Sigmoid colon (tissue), 7 donors: ENCODE measurements at places on chromosomes 7 and 10.

- peak; percentile 66 for DNase-seq
Observed at GRCh38 chr10:70890917-70891431, 2.6 kb upstream of the PCBD1 start.

DNA sequence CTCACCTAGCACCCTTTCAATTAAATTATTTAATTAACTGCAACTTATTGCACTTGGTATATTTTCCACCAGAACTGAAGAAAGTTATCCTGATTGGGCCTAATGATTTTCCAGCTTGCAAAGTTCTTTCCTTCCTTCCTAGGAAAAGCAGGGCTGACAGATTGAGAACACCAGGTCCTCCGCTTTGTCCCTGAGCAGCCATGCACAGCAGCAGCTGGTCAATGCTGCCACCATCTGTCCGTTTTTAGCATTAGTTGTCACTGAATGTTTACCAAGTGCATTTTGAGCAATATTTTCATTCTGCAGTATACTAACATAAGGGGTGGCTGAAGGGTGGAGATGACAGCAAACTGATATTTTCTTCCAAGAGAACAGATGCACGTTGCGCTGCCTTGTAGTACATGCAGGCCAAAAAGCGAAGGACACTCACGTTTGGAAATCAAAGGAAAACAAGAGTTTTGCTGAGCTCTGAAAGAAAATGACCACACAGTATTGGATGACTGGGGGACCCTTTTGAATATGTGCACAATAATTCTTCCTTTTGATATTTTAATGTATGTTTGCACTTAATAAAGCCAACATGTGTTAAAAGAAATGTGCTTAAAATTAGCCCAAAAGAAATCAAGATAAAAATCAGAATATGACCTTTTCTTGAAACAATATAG, 248.8 kb upstream of the PTN start:
- DNase-seq, result peak; percentile 80

- DNase-seq, result no peak
Observed at GRCh38 chr10:95864906-95865813, 42.6 kb upstream of the CC2D2B start.

- peak; percentile 14 for DNase-seq
Observed at GRCh38 chr7:140010194-140010895, 52.4 kb downstream of the PARP12 start.

GRCh38 chr10:51227897-51228713, 153.8 kb downstream of the PRKG1 start:
- DNase-seq, result no peak

- DNase-seq, result peak; percentile 97
Observed at GRCh38 chr10:86399879-86400704, 33.5 kb upstream of the GRID1 start.

DNA sequence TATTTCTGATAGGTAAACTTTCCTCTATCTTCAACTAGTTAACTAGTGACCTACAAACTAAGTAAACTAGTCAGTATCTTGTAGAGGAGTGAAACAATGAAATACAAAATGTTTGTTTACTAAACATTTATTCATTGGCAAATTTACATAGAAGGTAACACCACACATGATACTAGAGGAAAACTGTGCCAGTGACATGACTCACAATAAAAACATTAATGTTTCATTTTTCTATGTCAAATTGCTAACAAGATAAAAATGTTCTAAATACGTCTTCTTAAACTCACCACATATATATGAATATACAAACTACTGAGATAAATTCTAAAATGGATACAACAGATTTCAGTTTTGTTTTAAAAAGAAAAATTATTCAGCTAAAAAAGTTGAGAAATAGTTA, 471.3 kb downstream of the PARD3 start:
- DNase-seq, result no peak

DNA sequence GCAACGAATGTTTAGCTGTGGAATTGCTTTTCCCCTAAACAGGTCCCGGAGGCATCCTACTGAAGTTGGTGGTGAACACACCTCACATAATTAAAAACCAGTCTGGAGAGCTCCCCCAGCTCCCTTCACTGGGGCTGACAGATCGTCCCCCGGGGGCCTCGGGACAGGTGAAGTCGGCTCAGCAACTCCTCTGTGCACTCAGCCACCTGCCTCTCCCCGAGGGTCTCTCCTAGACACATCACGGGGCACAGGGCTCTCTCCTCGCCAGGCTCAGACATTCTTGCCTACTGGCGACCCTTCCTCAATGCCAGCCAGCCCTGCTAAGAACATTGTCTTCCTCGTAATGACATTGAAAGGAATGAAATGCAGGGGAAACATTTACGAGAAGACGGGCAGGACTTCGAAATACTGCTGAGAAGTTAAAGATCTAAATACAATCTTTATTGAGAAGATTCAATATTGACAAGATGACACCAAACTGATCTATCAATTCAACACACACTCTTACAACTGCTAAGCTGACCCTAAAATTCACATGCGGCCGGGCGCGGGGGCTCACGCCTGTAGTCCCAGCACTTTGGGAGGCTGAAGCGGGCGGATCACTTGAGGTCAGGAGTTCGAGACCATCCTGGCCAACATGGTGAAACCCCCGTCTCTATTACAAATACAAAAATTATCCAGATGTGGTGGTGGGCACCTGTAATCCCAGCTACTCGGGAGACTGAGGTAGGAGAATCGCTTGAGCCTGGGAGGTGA, 88.1 kb upstream of the DNAAF5 start:
- no peak for DNase-seq

DNA sequence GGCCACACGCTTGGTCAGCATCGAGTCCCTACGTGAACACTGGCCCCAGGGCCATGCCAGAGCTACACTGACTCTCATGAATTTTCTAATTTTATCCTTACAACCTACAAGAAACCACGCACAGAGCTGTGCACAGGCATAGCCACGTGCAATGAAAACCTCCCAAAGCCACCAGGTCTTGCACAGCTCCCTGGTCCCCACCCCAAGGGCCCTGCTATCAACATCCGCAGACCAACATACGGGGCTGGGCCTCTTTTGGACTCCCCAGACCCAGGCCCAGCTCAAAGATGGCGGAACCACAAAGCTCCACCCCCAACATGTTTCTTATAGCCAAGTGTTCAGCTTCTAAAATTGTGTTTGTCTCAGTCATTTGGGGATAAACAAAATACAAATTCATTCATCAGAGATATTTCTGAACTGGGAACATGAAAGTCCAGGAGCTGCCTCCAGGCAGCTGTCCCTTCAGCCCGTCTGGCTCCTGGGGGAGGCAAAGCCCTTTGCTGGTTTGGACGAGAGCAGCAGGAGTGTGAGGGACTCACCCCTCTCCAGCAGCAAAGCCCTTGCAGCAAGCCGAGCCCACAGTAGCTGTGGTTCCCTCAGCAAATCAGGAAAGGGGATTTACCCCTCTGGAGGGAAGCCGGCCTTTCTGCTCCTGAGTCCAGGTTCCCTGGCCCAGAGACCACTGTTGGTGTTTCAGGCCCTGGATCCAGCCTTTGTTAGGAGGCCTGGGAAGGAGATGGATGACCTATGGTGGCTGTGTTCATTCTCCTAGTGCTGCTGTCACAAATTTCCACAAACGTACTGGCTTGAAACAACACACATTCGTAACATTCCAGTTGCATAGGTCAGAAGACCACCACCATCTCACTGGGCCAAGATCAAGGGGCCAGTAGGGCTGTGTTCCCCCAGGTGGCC, 75.1 kb downstream of the OAT start:
- DNase-seq, result no peak

DNA sequence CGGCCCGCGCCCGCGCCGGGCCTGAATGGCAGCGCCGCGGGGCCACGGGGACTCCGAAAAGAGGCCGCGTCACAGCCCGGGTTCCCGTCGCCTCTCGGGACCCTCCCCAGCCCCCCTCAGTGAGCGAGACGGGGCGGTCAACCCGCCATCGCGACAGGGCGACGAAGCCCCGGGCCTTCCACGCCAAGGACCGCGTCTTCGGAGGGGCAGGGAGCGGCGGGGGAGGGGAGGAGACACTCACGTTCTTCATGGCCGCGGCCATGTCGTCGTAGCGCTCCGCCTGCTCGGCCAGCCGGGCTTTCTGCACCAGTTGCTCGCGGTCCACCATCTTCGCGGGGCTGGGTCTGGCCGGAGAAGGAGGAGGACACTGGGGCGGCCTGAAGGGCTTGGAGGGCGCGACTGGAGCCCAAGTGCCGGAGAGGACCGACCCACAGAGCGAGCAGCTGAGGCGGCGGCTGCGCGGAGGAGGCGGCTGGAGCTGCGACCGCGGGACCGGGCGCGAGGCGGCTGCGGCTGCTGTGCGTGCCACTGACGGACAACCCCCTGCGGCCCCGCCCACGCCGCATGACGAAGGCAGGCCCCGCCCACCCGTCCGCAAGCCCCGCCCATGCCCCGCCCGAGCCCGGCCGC, at the start of gene YWHAG:
Gene YWHAG, minus strand, starts transcription at position 511 of the 630 bp plus-strand sequence. Its CDS starts 183 bp downstream, at position 328.
- peak; percentile 95 for DNase-seq

GRCh38 chr10:127082651-127083050, 113.7 kb downstream of the INSYN2A start:
- DNase-seq, result no peak

GRCh38 chr7:102322202-102322715, 34.0 kb downstream of the SPDYE6 start:
- no peak for DNase-seq

DNA sequence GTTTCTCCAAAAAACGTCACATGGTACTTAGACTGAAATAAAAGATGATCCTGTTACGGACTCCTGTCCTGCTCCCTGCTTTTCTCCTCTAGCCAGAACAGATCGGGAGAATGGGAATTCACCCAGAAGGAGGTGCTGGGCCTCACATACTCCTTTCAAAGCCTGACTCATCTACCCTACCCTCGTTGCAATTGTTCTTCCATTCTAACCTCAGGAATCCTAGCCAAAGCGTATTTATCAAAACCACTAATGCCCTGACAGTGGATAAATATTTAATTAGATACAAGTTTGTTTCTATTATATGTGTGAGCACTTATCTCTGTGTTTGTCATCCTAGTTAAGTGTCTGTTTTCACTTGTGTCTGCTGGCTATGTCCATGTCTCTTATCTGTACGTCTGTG, 21.7 kb downstream of the ZCWPW1 start:
- DNase-seq, result no peak

GRCh38 chr7:142477079-142477651, 219.3 kb upstream of the PRSS58 start:
- DNase-seq, result no peak

- DNase-seq, result peak; percentile 42
Observed at GRCh38 chr7:157404845-157405481, 68.2 kb downstream of the DNAJB6 start.

DNA sequence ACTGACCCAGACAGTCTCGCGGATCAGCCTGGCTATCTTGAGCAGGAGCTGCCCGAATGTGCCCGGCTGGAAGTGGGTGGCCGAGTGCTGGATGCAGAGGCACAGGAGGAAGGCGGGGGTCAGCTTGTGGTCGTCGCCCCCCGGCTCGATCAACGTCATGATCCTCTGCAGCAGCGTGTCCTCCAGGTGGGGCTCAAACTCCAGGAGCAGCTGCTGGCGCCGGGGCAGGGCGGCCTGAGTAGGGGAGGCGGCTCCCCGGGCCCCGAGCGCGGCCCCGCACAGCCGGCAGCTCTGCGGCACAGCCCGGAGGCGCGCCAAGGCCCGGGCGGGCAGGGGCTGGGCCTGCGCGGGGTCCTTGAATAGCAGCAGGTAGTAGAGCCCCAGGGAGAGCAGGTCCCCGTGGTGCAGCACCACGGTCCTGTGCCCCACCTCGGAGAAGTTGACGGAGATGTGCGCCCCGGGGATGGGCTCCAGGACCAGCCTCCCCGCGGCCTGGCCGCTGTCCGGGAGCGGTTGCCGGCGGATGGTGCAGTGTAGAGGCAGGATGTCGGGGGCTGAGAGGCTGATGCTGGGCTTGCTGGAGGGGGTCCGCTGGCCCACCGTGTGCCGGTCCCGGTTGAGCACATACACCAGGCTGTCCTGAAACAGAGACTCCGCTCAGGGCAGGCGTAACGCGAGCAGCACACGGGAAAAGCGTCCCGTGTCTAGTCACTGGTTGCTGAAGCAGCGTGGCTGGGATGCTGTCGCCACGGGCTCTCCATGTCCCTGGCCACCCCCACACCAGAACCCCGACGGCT, 27.0 kb downstream of the PAPOLB start:
- peak; percentile 55 for DNase-seq

DNA sequence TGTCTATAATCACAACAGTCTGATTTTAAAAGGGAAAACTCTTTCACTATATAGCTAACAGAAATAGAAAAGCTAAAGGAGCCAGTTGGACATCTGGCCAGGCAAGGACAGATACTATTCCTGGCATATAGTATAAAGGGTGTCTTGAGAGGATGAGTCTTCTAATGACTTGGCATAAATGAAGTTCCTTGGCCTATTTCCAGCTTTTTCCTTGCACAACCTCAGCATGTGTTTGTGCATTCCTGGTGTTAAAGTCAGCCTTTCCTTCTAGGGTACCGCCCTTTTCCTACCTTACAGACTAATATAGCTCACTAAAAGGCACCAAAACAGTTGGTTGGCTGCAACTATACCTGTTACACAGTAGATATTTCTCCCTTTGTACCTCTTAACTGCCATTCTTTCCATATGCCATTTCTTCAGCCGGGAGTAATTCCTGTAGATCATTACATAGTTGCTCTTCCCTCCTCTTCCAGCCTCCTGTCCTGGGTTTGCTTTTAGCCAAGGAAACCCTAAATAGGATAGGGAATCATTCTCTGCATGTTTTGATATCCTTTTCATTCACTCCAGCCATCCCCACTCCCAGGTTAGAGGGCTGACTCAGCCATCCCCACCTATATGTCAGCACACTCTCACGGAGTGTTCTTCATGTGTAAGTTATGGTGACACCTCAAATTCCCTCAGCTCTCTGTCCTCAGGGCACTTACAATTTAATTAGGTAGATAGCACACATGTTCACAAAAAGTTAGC, 102.1 kb upstream of the MDFIC start:
- peak; percentile 64 for DNase-seq

GRCh38 chr7:46558482-46559193, 637.6 kb upstream of the IGFBP3 start:
- no peak for DNase-seq

- no peak for DNase-seq
Observed at GRCh38 chr10:76717141-76717540, 920.5 kb downstream of the KCNMA1 start.

GRCh38 chr7:140229591-140230515, 53.1 kb upstream of the KDM7A start:
- no peak for DNase-seq

DNA sequence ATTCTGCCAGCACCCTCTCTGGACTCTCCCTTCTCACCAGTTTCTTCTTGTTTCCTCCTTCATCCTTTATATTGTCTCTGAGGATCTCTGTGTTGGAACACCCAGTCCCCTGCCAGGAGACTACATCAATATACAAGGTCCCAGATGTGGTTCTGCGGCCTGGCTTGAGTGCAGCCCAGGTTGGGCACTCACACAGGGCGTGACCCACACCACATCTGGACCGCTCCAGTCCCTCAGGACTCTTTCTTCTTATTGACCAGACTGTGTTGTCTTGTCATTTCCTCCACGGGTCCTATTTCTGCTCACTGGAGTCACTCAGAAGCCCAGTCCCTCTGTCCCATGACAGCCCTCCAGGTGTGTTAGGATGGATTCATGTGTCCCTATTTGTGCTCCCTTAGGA, 26.0 kb downstream of the NKX2-3 start:
- DNase-seq, result no peak
